ENCODE measurements at places on chromosomes 3 and 15.

- no peak for DNase-seq
Observed at GRCh38 chr15:90479656-90480055, 50.1 kb upstream of the CRTC3 start.

- no peak for DNase-seq
Observed at GRCh38 chr3:48459331-48459730, 12.8 kb downstream of the ATRIP start.

DNA sequence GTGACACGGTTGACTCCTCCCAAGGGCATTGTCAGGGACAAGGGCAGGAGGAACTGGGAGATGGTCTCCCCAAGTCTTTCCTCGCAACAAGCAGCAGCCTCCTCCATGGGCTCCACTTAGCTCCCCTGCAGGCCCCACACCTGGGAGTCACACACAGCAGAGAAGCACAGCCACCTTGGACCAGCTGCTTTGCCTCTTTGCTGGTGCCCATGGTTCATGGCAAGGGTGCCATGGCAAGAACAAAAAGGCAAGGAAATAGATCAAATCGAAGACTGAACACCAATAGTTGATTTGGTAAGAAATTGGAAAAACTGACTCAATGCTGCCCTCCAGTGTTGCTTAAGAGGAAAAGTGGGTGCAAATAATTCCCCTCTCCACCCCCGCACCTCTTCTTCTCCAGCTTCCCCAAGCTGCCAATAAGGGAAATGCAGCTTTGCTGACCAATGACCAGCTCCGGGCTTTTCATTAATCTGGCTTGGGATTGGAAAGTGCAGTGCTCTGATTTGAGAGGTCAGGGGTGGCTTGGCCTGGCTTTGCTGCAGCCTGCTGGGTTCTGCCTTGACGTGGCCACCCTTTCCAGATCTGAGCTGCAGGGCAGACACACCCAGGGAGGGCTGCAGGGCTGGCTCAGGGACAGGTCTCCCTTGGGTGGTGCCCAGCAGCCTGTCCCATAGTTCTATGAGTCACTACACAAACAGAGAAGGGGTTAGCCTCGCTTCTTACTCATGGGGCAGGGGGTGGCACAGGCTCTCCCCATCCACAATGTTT, 162.0 kb downstream of the KLF13 start:
- DNase-seq, result peak; percentile 13

DNA sequence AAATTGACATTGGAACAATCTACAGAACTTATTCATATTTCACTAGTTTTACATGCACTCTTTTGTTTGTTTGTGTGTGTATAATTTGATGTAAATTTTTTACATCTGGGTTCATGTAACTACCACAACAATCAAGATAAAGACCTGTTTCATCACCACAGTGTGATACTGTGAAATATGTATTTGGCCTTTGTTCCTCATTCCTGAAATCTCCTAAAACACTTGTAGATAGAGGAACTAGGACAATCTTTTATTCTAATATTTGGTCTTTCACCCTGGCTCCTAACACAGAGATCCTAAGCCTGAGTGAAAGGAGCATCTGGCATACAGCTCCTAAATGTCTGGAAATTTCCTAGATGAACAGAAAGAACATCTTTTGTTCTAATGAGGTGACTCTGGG, 155.0 kb upstream of the GPR149 start:
- no peak for DNase-seq

DNA sequence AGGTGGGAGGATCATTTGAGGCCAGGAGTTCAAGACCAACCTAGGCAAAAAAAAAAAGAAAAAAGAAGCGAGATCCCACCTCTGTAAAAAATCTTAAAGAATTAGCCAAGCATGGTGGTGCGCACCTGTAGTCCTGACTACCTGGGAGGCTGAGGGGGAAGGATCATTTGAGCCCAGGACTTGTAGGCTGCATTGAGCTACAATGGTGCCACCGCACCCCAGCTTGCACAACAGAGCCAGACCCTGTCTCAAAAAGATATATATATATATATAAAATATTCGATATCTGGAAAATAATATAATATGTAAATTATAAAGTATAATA, 1.1 kb upstream of the IMP3 start:
- DNase-seq, result no peak

GRCh38 chr3:175485436-175485835, 626.3 kb downstream of the NAALADL2 start:
- no peak for DNase-seq

GRCh38 chr3:179706233-179706632, 53.4 kb downstream of the USP13 start:
- no peak for DNase-seq

DNA sequence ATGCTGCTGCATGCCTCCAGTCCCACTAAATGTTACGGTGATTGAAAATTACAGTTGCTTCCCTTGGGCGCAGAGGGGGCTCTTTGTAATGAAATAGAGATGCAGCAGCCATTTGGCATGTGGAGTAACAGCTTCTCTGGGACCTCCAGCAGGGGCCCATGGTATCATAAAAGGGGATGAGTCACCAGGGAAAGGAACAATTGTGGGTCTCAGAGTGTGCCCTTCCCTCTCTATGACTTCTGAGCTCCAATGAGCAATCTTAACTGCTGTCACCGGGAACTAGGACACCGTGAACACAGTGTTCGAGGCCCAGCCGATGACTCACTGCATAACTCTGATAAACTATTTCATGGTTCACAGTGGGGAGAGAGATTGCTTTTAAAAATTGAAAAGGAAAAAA, 164.8 kb upstream of the NUDT16 start:
- DNase-seq, result no peak

DNA sequence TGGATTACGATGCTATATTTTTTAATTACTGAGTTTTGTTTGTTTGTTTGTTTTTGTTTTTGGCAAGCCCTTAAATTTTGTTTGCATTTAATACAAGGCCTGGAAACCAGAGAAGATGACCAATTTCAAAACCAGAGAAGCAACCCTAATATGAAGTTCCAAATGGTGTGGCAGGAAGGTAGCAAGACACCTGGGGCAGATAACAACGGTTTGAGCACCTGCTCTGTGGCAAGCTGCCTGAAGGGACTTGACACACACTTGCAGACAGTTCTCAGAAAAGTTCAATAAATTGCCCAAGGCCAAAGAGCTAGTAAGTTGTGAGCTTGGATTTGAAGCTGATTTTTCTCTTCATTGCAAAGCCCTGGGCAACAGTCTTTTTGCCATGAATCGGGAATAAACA, 151.2 kb upstream of the UBE2E1 start:
- DNase-seq, result no peak
